ENCODE measurements at places on chromosomes 2 and 18. TPM values are rescaled to one million over a fixed set of nuclear protein-coding genes. Genes with fewer than 3 reads are reported as not detected.
A peak's percentile ranks its signal among the peaks of the same experiment; 100 is the strongest.

DNA sequence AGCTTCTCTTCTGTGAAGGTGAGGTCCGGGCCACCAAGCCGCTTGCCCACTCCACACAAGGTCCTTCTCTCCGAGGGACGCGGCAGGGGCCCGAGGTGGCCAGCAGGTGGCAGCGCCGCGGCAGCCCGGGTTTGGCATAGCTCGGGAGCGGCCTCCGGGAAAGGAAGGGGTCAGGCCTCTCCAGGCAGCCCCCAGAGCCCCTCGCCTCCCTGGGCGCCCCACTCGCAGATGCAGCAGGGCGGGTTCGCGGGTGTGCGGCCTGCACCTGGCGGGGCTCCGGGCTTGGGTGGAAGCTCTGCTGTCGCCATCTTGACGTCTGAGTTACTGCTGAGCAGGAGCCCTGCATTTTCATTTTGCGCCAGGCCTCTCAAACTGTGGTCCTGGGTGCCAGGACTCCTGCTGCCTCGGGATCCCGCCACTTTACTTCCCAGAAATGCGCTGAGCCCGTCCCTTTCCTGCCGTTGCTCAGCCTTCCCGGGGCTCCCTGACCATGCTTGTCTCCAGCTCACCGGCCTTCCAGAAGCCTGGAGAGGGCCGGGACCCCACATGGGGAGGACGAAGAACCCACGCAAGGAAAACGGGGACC lies 18.6 kb upstream of the NCL start:
- peak; percentile 77 for DNase-seq

GRCh38 chr18:38847326-38847725 lies 1281.7 kb upstream of the CELF4 start:
- DNase-seq = no peak

- DNase-seq = no peak
Measured at GRCh38 chr2:100988630-100989417, 13.3 kb upstream of the RPL31 start.

DNA sequence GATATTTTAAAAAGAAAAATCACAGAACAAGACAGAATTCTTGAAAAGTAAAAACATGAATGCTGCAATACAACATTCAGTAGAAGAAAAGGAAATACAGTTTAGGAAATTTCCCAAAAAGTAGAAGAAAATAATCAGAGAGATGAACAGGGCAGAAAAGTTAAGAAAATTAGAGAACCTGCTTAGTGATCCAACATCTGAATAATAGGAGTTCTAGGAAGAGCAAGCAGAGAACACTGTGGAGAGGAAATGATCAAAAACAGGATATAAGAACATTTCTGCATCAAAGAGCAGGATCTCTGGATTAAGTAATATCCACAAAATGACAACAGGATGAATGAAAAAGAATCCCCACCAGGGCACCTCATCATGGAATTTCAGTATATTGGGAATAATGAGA lies 8.8 kb upstream of the FHOD3 start:
- DNase-seq = no peak

DNA sequence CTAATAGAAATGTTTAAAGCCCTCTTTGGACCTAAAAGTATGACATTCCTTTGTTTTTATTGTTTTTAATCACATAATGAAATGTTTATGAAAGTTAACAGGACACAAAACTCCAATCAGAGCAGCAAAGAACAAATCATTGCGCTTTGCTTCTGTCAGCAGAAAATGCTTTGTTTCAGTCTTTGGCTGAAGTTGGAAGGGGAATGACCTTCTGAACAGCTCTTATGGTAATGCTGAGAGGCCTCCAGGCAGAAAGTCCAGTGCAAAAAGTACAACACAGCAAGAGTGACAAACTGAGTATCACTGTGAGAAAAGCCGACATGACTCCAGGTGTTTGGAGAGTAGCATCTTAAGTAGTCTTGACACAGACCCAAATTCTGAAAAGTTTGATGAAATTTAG lies 147.7 kb upstream of the SP5 start:
- no peak for DNase-seq

Gene SPDYA
- 1.1 TPM for total RNA-seq

Gene GALNT3
- total RNA-seq = 86.2 TPM

Gene MAPK4
- 1.8 TPM for total RNA-seq
